ENCODE measurements at places on chromosomes 13 and 19.

- DNase-seq = no peak
Observed at GRCh38 chr19:47353307-47353712, 4.2 kb downstream of the DHX34 start.

DNA sequence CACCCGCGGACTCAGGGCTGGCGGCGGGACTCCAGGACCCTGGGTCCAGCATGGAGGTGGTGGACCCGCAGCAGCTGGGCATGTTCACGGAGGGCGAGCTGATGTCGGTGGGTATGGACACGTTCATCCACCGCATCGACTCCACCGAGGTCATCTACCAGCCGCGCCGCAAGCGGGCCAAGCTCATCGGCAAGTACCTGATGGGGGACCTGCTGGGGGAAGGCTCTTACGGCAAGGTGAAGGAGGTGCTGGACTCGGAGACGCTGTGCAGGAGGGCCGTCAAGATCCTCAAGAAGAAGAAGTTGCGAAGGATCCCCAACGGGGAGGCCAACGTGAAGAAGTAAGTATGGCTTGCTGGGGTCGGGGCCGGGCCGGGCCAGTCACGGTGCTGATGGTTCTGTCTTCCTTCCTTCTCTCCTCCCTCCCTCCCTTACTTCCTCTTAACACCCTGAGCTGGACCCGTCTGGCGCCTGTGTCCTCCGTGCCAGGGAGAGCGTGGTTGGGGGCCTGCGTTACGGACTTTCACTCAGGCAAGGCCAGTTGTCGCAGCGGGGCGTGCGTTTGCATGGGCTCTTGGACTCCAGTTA, 1.4 kb downstream of the STK11 start:
- DNase-seq = no peak

DNA sequence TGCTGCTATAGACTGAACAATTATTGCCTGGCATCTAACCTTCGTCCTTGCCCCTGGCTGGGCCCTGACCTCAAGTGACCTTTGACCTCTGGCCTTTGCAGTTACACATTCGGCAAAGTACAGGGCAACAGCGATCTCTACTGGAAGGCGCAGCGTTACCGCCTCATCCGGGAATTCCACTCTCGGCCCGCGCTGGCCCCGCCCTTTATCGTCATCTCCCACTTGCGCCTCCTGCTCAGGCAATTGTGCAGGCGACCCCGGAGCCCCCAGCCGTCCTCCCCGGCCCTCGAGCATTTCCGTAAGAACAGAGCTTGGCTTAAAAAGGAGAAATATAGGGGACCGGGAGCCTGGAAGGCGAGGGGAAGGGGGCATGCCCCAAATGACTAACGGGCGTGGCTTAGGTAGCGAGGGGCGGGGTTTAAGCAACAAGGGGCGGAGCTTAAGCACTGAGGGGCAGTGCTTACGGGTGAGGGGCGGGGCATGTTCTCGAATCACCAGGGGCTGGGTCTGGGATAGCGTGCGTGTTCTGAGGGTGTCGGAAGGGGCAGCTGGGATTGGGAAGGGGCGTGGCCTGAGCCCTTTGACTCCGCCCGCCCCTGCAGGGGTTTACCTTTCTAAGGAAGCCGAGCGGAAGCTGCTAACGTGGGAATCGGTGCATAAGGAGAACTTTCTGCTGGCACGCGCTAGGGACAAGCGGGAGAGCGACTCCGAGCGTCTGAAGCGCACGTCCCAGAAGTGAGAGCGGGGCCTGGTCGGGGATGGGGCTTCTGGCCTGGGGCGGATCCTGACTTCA, 52.7 kb downstream of the TRPM4 start:
- peak; percentile 57 for DNase-seq

DNA sequence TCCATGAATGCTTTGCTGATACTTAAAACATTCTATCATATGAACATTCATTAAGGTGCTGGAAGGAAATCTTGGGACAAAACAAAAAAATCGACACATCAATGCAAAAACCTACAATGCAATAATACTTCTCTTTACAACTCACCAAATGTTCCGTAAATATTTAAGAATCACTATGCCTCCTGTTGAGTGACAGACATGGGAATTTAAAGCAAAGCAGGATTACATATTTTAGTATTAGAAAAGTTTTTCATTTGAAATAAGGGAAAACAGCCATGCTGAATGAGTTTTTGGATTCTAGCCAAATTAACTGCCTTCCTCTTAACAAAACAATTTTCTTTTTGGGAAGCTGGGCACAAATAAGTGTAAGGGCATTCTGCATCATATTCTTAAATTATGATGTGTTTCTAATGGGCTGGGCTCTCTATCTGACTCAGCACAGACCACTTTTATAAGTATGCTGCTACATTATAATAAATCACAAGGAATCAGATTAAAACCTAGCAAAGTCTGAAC, 93.7 kb downstream of the RBM26 start:
- DNase-seq = no peak
